Tibial nerve (tissue), 4 donors: ENCODE measurements at places on chromosomes 3 and 15. TPM values are rescaled to one million over a fixed set of nuclear protein-coding genes. Genes with fewer than 3 reads are reported as not detected.

The SLC28A1 gene
- not detected for total RNA-seq

- H3K36me3 ChIP-seq: no peaks in the 10 kb centered on the region
- H3K27me3 ChIP-seq: no peaks in the 10 kb centered on the region
- no peak for DNase-seq
- no peak overlapping the region for H3K4me3 ChIP-seq
- H3K4me1 ChIP-seq: peaks cover 3% of the 10 kb centered on the region
- H3K27ac ChIP-seq: no peak overlapping the region
Observed at GRCh38 chr3:9172851-9173321, 76.6 kb downstream of the SRGAP3 start.

DNA sequence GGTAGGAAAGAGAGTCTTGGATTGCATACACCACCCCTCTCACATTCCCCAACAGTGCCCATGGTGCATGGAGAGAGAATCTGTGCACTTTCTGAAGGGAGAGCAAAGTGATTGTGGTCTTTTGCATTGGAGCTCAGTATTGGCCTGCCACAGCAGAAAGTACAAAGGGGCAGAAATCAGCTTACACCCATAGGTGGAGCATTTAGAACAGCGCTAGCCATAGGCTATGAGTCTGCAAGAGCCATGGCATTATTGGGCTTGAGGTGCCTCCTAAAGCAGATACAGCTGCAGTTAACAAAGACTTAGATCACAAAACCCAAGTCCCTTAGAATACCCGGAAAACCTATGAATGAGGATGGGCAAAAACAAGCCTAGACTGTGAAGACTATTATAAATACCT lies 21.8 kb downstream of the SI start:
- no peak for DNase-seq
- no peak overlapping the region for H3K27ac ChIP-seq
- H3K36me3 ChIP-seq: no peaks in the 10 kb centered on the region
- no peaks in the 10 kb centered on the region for H3K4me1 ChIP-seq
- H3K4me3 ChIP-seq: no peak overlapping the region
- no peaks in the 10 kb centered on the region for H3K27me3 ChIP-seq

GRCh38 chr15:42604894-42605744 lies 29.7 kb downstream of the STARD9 start:
- H3K4me3 ChIP-seq: no peak overlapping the region
- no peaks in the 10 kb centered on the region for H3K27me3 ChIP-seq
- DNase-seq: no peak
- peak overlapping the region; percentile 59 for H3K27ac ChIP-seq
- H3K36me3 ChIP-seq: no peaks in the 10 kb centered on the region

- H3K36me3 ChIP-seq: peaks cover 63% of the 10 kb centered on the region
- H3K4me3 ChIP-seq: no peak overlapping the region
- H3K4me1 ChIP-seq: peaks cover 60% of the 10 kb centered on the region
- H3K27me3 ChIP-seq: no peaks in the 10 kb centered on the region
Observed at GRCh38 chr3:66394019-66394752, 106.6 kb downstream of the LRIG1 start.

- H3K27ac ChIP-seq: peak overlapping the region; percentile 80
- H3K4me3 ChIP-seq: no peak overlapping the region
- peak; percentile 89 for DNase-seq
- H3K4me1 ChIP-seq: no peaks in the 10 kb centered on the region
- H3K27me3 ChIP-seq: no peaks in the 10 kb centered on the region
Observed at GRCh38 chr15:78065284-78065872, 12.1 kb downstream of the TBC1D2B start.

GRCh38 chr15:78207641-78208340 lies 26.6 kb downstream of the ACSBG1 start:
- no peaks in the 10 kb centered on the region for H3K27me3 ChIP-seq
- H3K4me3 ChIP-seq: no peak overlapping the region
- no peak overlapping the region for H3K27ac ChIP-seq
- no peak for DNase-seq
- H3K36me3 ChIP-seq: no peaks in the 10 kb centered on the region
- H3K4me1 ChIP-seq: peaks cover 38% of the 10 kb centered on the region
